ENCODE measurements at places on chromosomes 7 and 10. TPM values are rescaled to one million over a fixed set of nuclear protein-coding genes. Genes with fewer than 3 reads are reported as not detected.

- DNase-seq: no peak
- H3K36me3 ChIP-seq: no peaks in the 10 kb centered on the region
- H3K4me3 ChIP-seq: no peak overlapping the region
These were observed 119.4 kb downstream of the COL28A1 start for GRCh38 chr7:7416031-7416858.

- peak; percentile 78 for DNase-seq
- H3K27me3 ChIP-seq: no peaks in the 10 kb centered on the region
- no peaks in the 10 kb centered on the region for H3K4me1 ChIP-seq
- no peak overlapping the region for H3K4me3 ChIP-seq
- peak overlapping the region; percentile 47 for H3K27ac ChIP-seq
- H3K36me3 ChIP-seq: no peaks in the 10 kb centered on the region
These were observed 14.4 kb upstream of the MYL7 start for GRCh38 chr7:44155191-44156185.

- peaks cover 8% of the 10 kb centered on the region for H3K27me3 ChIP-seq
- no peak overlapping the region for H3K27ac ChIP-seq
- H3K4me1 ChIP-seq: no peaks in the 10 kb centered on the region
- peak; percentile 60 for DNase-seq
- no peaks in the 10 kb centered on the region for H3K36me3 ChIP-seq
- H3K4me3 ChIP-seq: no peak overlapping the region
These were observed 47.9 kb downstream of the MKI67 start for GRCh38 chr10:128078136-128078969.

DNA sequence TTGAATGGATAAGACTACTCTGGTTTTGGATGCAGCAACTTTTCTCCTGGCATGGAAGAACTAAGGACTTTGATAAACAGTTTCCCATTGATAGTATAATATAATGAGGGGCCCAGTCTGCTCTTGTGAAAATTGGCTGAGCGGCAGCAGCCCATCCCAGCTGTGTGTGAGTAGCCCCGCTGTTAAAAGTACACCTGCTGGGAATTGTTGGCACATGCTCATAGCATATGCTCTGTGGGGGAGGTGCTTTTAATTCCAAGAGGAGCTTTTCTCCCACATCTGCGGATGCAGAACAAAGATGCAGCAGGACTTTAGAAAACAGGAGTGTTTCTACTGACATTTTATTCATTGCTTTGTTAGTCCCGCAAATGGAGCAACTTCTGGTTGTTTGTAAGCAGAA lies 19.0 kb downstream of the SRI start:
- H3K27ac ChIP-seq: no peak overlapping the region
- H3K4me3 ChIP-seq: no peak overlapping the region
- no peak for DNase-seq
- no peaks in the 10 kb centered on the region for H3K27me3 ChIP-seq

- DNase-seq: no peak
- no peaks in the 10 kb centered on the region for H3K36me3 ChIP-seq
- no peaks in the 10 kb centered on the region for H3K27me3 ChIP-seq
- H3K4me3 ChIP-seq: no peak overlapping the region
These were observed 254.7 kb downstream of the STK31 start for GRCh38 chr7:23964715-23965114.

DNA sequence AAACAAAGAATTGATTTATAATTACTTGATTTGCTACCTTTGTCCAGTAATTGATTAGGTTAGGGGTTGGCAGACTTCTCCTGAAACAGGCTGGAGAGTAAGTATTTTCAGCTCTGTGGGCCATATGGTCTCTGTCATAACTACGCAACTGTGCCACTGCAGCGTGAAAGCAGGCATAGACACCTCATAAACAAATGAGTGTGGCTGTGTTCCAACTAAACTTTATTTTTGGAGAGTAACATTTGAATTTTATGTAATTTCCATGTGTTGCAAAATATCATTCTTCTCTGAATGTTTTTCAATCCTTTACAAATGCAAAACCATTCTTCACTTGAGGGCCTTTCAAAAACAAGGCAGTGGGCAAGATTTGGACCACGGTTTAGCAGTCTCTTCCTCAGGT lies 76.9 kb downstream of the GALNT17 start:
- no peaks in the 10 kb centered on the region for H3K27me3 ChIP-seq
- H3K4me3 ChIP-seq: no peak overlapping the region
- H3K36me3 ChIP-seq: no peaks in the 10 kb centered on the region

DNA sequence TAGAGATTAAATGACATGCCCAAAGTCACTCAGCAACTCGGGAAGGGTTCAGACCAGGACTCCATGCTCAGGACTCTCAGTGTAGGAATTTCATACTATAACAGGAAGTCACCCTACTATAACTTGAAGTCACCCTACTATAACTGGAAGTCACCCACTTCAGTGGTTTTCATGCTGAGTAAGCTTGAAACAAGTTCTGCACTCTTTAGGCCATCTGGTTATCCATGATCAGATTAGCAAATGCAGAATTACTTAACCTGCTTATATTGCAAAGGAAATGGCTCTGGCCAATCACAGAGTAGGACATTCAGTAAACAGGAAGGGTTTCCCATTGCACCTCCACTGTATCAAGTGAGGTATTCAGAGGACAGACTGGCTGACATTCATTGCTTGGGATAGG lies 1240.4 kb downstream of the GATA3 start:
- no peaks in the 10 kb centered on the region for H3K4me1 ChIP-seq
- H3K36me3 ChIP-seq: no peaks in the 10 kb centered on the region
- H3K27ac ChIP-seq: no peak overlapping the region
- no peaks in the 10 kb centered on the region for H3K27me3 ChIP-seq
- H3K4me3 ChIP-seq: no peak overlapping the region
- DNase-seq: no peak

DNA sequence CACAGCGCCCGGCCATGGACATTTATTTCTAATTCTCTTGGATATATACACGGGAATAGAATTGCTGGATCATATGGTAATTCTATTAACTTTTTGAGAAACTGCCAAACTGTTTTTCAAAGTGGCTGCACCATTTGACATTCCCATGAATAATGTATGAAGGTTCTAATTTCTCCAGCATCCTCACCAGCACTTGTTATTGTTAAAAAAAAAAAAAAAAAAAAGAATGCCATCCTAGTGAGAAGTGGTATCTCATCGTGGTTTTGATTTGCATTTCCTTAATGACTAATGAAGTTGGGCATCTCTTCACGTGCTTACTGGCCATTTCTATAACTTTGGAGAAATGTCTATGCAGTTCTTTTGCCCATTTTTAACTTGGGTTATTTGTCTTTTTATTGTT lies 13.5 kb downstream of the CNNM2 start:
- no peaks in the 10 kb centered on the region for H3K27me3 ChIP-seq
- no peak overlapping the region for H3K4me3 ChIP-seq
- H3K27ac ChIP-seq: no peak overlapping the region
- no peak for DNase-seq

Gene PSD
- 0.80 TPM for total RNA-seq

- no peaks in the 10 kb centered on the region for H3K36me3 ChIP-seq
- H3K4me3 ChIP-seq: no peak overlapping the region
- no peaks in the 10 kb centered on the region for H3K27me3 ChIP-seq
- DNase-seq: no peak
- no peak overlapping the region for H3K27ac ChIP-seq
These were observed 70.2 kb downstream of the UBE2H start for GRCh38 chr7:129882531-129882930.

DNA sequence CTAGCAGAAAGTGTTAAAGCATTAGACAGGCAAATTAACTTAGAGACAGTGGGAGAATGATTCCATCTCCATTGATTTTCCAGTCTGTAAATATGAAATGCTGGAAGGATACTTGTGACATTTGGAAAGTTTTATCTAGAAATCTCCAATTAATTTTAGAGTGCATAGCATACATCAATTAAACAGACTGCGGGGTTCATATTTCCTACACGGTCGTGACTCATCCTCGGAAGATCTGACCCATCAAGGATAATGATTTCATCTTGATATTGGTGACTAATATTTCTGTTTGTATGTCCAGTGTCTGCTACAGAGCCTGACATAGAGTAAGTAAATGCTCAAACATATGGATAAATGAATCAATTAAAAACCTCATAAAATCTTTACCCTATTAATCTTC lies 474.9 kb downstream of the KCNMA1 start:
- H3K4me1 ChIP-seq: no peaks in the 10 kb centered on the region
- H3K4me3 ChIP-seq: no peak overlapping the region
- H3K27ac ChIP-seq: no peak overlapping the region
- DNase-seq: no peak
- H3K27me3 ChIP-seq: no peaks in the 10 kb centered on the region

DNA sequence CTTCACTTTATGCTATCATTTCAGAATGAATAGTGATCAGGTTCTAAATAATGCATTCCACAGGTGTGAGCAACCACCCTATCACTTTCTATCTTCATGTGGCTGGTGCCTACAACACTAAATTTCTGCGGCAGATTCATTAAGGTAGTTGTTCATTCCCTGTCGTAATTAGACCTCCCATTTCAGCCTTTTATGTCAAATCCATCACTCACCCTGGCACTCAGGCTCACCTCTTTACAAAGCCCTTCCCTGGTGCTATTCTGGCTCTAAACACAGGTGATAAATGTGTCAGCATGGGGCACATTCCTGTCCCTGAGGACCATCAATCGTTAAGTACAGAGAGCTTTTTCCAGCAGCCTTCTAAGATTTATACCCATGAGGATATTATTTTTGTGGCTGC lies 300.0 kb upstream of the C7orf33 start:
- no peaks in the 10 kb centered on the region for H3K36me3 ChIP-seq
- no peak overlapping the region for H3K27ac ChIP-seq
- no peaks in the 10 kb centered on the region for H3K4me1 ChIP-seq
- no peak overlapping the region for H3K4me3 ChIP-seq
- H3K27me3 ChIP-seq: no peaks in the 10 kb centered on the region

Gene TSPAN12
- total RNA-seq: 13.0 TPM

Gene LEP
- total RNA-seq: not detected

DNA sequence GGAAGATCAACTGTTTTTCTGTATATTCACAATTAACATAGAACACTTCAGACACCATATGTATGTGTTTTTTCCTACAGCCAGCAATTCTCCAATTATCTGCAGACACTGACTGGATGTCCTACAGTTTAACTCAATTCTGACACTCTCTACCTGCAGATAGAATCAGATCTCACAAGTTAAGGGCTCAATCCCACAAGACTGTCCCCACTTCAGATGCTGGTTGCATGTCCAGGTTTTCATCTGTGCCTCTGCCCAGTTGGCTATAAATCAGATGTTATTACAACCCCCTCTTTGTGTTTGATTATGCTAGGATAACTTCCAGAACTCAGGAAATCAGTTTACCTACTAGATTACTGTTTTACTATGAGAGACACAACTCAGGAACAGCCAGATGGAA lies 295.9 kb downstream of the TWIST1 start:
- no peaks in the 10 kb centered on the region for H3K27me3 ChIP-seq
- no peak overlapping the region for H3K27ac ChIP-seq
- no peak overlapping the region for H3K4me3 ChIP-seq
- no peaks in the 10 kb centered on the region for H3K4me1 ChIP-seq
- DNase-seq: no peak

Gene CYP3A7
- 19.8 TPM for total RNA-seq

Gene OR6V1
- not detected for total RNA-seq

- no peaks in the 10 kb centered on the region for H3K4me1 ChIP-seq
- H3K36me3 ChIP-seq: peaks cover 5% of the 10 kb centered on the region
- no peak for DNase-seq
These were observed 219.6 kb downstream of the DOCK4 start for GRCh38 chr7:111986601-111987000.

Gene RTKN2
- 0.12 TPM for total RNA-seq

Gene HSPA12A
- 2.5 TPM for total RNA-seq

Gene UPP1
- 10.3 TPM for total RNA-seq

Gene VSIR
- 13.6 TPM for total RNA-seq

DNA sequence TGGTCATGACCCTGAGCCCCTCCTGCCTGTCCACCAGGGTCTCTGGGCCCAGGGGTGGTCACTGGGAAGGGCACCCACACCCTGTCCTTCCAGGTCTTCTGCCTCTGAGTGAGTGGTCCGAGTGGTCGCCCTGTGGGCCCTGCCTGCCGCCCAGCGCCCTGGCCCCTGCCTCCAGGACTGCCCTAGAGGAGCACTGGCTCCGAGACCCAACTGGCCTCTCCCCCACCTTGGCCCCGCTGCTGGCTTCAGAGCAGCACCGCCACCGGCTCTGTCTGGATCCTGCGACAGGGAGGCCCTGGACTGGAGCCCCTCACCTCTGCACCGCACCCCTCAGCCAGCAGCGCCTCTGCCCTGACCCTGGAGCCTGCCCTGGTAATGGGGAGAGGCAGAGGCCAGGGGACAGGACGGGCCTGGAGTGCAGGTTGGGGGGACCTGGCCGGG lies 13.9 kb upstream of the ZNF862 start:
- DNase-seq: no peak
- H3K27me3 ChIP-seq: no peaks in the 10 kb centered on the region
- no peak overlapping the region for H3K27ac ChIP-seq
- no peak overlapping the region for H3K4me3 ChIP-seq
- H3K4me1 ChIP-seq: peaks cover 10% of the 10 kb centered on the region
- H3K36me3 ChIP-seq: no peaks in the 10 kb centered on the region

Gene DNA2
- 3.4 TPM for total RNA-seq

Gene CRTAC1
- not detected for total RNA-seq

Gene TMEM273
- 3.9 TPM for total RNA-seq

Gene MARVELD1
- 2.2 TPM for total RNA-seq

DNA sequence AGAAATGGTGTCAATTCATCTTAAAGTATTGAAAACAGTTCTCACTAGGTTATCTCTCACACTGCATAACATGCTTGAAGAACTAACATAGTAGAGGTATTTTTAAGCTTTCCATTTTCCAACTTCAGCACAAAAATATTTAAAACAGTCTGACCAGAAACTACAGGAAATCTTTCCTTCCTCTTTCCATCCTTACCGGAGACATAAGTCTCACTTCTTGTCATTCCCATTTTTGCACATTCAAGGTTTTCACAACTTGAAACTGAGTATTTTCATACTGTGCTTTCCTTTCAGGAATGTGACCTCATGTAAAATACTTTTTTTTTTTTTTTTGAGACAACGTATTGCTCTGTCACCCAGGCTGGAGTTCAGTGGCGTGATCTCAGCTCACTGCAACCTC lies 45.2 kb downstream of the ARHGAP12 start:
- no peaks in the 10 kb centered on the region for H3K36me3 ChIP-seq
- H3K27me3 ChIP-seq: no peaks in the 10 kb centered on the region
- DNase-seq: no peak
- H3K4me3 ChIP-seq: no peak overlapping the region

GRCh38 chr10:88642963-88643362 lies 21.3 kb upstream of the LIPF start:
- H3K4me3 ChIP-seq: no peak overlapping the region
- H3K4me1 ChIP-seq: no peaks in the 10 kb centered on the region
- H3K27me3 ChIP-seq: no peaks in the 10 kb centered on the region
- no peaks in the 10 kb centered on the region for H3K36me3 ChIP-seq
- no peak for DNase-seq

- H3K36me3 ChIP-seq: no peaks in the 10 kb centered on the region
- no peak for DNase-seq
- no peak overlapping the region for H3K4me3 ChIP-seq
- no peaks in the 10 kb centered on the region for H3K4me1 ChIP-seq
- no peak overlapping the region for H3K27ac ChIP-seq
- H3K27me3 ChIP-seq: no peaks in the 10 kb centered on the region
These were observed 725.6 kb upstream of the GALNT17 start for GRCh38 chr7:70406186-70406949.

GRCh38 chr7:134368851-134369544 lies 52.3 kb upstream of the SLC35B4 start:
- no peak overlapping the region for H3K4me3 ChIP-seq
- no peaks in the 10 kb centered on the region for H3K27me3 ChIP-seq
- peak overlapping the region; percentile 91 for H3K27ac ChIP-seq
- DNase-seq: peak; percentile 65
- H3K4me1 ChIP-seq: peaks cover 48% of the 10 kb centered on the region

- H3K36me3 ChIP-seq: peaks cover 78% of the 10 kb centered on the region
- no peaks in the 10 kb centered on the region for H3K27me3 ChIP-seq
- no peaks in the 10 kb centered on the region for H3K4me1 ChIP-seq
- DNase-seq: no peak
- no peak overlapping the region for H3K4me3 ChIP-seq
- H3K27ac ChIP-seq: no peak overlapping the region
These were observed 90.4 kb downstream of the IDE start for GRCh38 chr10:92483539-92483938.

Gene CPA2
- total RNA-seq: not detected

Gene ASIC3
- 1.1 TPM for total RNA-seq
